GM04503 (cell line): ENCODE measurements at places on chromosomes 3 and 15.

DNA sequence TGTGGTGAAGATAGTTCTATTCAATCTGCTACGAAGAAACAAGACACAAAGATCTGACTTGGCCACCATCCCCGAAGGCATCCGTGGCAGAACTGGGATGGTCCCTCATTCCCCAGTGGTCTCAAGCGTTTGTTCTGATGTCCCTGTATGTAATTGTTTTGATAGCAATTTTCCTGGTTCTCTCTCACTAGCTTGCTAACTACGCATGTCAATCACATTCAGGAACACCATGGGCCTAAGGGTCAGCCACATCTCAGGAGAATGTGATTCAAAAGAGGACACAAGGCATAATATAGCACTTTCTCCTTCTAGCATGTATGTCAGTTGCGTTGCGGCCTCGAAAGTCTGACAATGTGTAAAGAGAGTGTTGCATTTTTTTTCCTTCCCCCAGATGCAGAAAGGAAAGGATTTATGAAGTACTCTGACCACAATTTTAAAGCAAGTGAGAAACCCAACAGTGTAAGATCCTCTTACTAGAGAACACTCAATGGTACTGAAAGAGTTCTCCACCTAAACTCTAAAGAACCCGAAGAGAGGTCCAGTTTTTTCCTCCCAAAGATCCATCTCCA, 32.0 kb upstream of the TCF12 start:
- DNase-seq: no peak

GRCh38 chr15:64070965-64071851, 22.4 kb downstream of the CIAO2A start:
- DNase-seq: peak; percentile 57

DNA sequence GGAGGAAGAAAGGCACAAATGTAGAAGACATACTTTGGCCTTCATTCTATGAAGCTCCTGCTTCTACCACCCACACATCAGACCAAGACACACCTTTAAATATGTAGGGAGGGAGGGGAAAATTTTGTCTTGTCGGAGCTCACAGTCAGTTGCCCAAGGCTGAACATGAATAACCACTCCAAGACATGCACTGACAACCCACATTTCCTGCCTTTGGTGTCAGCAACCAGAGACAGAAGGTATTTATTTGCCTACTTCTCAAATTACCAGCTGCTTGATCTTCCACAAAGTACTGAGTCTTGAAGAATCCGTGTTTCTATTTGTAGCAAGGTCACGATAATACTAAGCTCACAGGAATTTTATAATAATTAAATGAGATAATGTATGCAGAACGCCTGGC, 169.7 kb downstream of the KCNMB2 start:
- DNase-seq: peak; percentile 4

- DNase-seq: no peak
These were observed 427.5 kb downstream of the TUSC7 start for GRCh38 chr3:117137065-117137464.

DNA sequence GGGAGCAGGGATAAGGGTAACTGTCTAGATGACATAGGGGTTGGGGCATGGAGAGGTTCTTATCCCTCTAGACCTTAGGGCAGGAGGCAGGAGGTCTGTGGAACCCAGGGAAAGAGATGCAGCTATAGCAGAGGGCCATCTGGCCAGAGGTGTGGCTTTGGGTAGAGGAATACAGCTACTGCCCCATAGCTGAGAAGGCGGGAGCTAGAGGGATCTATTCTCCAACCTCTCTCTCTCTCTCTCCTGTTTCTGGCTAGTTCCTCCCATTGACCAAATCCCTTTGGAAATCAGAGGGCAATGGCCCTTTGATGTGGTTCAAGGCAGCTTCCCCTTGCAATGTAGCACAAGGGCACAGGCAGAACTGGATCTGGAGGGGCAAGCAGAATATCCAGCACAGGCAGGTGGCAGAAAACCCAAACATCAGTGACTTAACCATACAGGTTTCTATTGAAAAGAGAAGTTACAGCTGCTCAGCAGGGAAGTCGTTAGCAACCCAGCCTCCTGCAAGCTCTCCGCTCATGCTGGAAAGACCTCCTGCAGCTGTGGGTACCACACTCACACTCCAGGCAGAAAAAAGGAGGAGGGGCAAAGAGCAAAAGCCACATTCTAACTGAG, 22.3 kb upstream of the LMOD3 start:
- DNase-seq: no peak

DNA sequence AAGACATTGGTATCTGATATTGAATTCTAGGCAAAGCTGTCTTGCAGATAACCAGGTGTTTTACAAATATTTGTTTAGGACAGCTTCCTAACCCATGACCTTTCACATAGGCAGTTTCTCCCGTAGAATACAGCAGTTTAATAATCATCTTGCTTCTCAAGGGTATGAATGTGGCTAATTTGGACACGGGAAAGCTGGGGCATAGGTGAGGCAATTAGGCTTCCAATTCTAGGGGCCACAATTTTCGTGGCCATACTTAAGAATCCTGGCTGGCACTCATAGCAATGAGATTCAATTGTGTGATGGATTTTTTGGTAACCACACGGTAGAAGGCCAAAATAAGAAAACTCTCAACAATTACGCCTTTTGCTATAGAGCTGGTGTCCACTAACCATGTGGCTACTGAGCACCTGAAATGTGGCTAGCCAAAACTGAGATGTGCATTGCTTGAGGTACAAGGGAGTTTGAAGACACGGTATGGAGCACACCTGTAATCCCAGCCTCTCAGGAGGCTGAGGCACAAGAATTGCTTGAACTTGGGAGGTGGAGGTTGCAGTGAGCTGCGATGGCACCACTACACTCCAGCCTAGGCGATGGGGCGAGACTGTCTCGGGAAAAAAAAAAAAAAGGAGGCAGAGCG, 34.4 kb downstream of the TFRC start:
- DNase-seq: no peak

GRCh38 chr3:70813311-70813710, 500.9 kb upstream of the MDFIC2 start:
- no peak for DNase-seq

GRCh38 chr15:70385052-70385451, 287.3 kb upstream of the TLE3 start:
- no peak for DNase-seq

DNA sequence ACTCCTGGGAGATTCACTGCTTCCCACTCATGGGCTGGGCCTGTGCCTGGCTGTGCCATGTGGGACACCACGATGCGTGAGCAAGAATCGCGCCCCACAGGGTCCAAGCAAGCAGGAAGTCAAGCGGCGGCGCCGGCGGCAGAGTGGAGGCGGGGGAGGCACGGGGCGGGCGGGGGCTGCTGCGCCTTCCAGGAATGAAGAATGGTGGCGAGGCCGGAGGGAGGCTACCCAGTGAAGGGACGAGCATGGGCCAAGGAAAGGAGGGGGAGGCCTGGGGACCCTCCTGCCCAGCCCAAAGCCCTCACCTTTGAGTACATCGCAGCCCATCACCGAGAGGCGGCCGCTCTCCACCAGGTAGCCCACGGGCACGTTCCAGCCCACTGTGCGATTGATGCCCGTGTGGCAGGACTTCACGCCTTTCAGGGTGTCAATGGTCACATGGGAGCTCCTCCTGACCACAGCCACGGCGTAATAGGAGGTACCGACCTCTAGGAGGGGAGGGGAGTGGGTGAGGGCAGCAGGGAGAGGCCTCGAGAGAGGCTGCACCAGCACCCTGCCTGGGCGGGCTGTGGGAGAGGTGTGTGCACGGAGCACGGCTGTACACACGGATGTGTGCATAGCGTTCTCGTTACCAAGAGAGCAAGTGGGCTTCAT, 5.5 kb downstream of the MELTF start:
- DNase-seq: no peak

GRCh38 chr15:57237301-57237642, 139.0 kb upstream of the CGNL1 start:
- DNase-seq: no peak

DNA sequence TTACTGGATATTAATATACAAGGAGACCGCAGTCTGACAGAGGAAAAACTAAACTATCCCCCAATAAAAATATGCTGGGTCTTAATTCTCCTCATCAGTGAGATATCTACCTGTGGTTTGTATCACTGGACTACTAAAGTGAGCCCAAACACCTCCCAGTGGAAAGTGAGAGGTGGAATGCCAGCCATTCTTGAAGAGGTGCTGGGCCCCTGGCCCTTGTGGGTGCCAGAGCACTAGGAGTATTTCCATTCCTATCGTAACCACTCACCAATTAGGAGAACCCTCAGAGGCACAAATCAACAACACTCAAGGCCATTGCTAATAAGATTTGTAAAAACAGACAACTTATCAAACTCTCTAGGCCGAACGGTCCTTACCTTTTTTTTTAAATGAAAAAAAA, 121.5 kb upstream of the TSPAN3 start:
- no peak for DNase-seq
